ENCODE measurements at places on chromosomes 5 and 9.
A peak's percentile ranks its signal among the peaks of the same experiment; 100 is the strongest.

GRCh38 chr5:149133795-149134777 is 7.2 kb upstream of the ABLIM3 start:
- no peak for DNase-seq

GRCh38 chr9:127910613-127911205 is 6.1 kb downstream of the ST6GALNAC4 start:
- DNase-seq = no peak

GRCh38 chr9:2180704-2181103 is 165.6 kb downstream of the SMARCA2 start:
- DNase-seq = no peak

DNA sequence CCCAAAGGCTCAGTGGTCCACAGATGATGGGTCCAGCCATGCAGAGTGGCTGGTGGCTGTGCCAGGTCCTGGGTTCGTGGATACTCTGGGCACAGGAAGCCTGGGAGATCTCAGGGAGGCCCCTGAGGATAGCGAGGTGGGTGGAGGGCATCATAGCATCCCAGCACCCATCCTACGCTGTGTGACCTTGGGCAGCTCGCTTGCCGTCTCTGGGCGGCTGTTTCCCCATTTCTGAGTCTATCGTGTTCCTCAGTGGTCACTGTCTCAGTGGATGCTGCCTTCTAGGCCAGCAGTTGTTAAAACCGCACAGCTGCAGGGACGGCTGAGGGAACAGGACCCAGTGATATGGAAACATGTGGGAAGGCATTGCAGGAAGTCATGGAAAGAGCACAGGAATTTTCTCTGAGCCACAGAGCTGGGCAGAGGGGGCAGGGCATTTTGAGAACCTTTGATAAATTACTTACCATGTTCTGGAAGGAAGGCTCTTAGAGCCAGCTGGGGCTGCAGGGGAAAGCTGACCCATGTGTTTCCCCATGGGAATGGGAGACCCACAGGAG is 86.4 kb upstream of the COL5A1 start:
- no peak for DNase-seq

DNA sequence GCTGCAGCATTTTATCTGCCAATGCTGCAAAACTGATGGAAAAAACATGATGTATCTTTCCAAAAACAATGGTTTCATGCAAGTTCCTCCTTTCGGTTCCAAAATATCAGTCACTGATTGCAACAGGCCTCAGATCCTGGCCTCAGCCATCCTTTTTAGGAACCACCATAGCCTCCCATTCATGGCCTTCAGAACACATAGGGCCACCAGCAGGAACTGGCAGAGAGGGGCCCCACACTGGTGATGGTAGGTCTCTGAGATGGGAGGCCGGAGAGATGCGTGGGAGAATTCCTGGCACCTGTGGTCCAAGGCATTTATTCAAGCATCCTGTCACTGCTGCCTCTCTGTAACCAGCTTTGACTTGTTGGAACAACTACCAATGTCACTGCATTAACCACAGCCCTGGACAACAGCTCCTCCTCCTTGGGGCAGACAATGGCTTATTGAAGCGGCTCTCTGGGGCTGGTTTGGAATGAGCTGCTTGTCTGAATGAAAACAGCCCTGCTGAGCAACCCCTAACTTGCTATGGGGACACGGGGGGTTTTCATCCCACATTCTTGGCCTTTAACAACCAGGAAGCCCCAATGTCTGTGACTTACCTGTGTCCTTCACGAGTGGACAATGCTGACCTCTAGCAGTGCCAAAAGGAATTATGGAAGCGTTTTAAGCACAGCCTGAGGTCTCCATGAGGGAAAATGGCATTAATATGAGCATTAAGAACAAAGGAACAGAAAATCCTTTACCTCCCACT is 108.1 kb downstream of the LHFPL2 start:
- no peak for DNase-seq

DNA sequence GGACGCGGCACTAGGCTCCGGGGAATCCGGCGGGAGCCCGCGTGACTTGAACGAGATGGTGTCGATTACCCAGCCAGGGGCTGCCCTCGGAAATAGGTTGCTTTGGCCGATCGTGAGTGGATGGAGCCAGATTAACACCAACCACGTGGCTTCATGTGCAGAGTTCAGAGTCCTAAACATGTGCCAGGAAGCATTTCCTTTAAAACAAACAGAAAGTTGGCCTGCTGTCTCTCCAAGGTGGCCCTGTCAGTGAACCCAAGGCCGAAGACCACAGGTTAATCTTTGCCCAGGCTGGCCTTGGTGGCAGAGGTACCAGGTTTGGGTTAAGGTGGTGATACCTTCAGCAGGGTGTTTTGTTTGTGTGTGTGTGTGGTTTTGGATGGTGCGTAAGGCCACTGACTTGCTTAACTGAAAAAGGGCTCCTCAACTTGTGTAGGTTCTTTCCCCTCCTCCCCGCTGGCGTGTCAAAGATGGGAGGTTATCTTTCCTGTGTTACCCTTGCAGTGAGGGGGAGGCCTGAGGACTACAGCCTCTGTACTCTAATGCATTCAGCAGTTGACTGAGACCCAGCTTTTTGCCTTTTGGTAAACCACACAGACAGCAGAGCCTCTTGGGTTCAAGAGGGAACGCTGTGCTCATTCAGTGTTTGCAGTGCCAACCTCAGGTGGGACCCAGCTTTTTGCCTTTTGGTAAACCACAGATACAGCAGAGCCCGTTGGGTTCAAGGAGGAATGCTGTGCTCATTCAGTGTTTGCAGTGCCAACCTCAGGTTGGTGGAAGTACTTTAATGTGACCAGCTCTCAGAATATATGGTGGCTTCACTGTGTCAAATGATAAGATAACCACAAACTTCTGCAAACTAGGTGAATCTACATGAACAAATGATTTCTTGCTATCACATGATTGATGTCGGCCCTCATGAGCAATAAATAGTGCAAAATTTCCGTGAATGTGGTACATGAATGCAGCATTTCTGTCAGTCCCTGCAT is 1.4 kb downstream of the IQGAP2 start:
- DNase-seq = no peak

- DNase-seq = no peak
Observed at GRCh38 chr9:136336156-136336870, 9.0 kb downstream of the GPSM1 start.

GRCh38 chr5:88262116-88262515 is 6.5 kb downstream of the TMEM161B start:
- DNase-seq = no peak

GRCh38 chr5:137091472-137091871 is 407.7 kb downstream of the SPOCK1 start:
- DNase-seq = peak; percentile 16

DNA sequence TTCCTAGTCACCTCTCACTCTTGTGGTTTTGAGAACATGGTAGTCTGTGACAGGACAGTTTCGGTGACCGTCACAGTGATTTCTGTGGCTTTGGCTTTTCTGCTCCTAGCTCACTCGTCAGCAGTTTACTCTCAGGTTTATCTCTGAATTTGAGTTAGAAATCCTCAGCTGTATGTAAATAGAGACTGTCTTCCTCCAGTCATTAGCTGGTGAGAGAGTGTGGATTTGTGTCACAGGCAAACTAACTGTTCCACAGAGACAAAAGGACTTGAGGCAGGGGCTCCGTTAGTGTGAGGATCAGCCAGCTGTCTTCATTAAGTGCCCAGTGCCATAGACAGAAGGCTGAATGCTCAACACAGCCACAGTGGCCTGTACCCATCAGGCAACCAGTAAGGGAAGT is 131.4 kb downstream of the CD180 start:
- no peak for DNase-seq

DNA sequence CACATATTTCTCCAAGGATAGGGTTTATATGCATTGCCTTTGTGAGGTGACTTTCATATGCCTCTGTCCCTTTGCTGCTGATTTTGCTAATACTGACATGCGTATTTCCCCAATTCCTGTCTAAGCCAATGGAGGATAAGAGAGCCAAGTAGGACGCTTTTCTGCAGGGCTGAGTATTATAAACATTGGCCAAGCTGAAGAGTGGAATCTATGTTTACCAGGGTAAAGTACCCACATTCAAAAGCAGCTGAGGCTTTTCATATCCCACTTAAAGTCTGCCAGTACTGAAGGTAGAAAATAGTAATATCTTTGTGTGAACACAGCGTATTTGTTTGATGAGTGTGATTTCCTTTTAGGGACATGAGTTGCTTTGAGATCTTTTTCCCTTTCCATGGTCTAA is 128.8 kb upstream of the GPR151 start:
- no peak for DNase-seq

- DNase-seq = no peak
Observed at GRCh38 chr9:36152741-36153438, 16.3 kb upstream of the CCIN start.

DNA sequence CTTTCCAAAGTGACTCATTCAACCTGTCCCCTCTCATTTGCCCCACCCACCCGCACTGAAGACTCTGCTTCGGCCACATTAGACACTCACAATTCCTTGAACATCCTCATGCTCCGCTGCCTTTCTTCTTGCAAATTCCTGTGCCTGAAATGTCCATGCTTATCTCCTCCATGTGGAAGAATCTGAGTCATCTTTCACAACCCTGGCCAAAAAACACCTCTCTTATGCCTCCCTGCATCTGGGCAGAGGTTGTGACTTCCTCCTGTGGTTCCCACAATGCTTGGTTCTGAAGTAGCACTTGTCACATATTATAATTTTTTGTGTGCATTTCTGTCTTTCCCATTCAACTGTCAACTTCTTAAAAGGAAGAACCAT is 238.6 kb downstream of the ENC1 start:
- DNase-seq = no peak

DNA sequence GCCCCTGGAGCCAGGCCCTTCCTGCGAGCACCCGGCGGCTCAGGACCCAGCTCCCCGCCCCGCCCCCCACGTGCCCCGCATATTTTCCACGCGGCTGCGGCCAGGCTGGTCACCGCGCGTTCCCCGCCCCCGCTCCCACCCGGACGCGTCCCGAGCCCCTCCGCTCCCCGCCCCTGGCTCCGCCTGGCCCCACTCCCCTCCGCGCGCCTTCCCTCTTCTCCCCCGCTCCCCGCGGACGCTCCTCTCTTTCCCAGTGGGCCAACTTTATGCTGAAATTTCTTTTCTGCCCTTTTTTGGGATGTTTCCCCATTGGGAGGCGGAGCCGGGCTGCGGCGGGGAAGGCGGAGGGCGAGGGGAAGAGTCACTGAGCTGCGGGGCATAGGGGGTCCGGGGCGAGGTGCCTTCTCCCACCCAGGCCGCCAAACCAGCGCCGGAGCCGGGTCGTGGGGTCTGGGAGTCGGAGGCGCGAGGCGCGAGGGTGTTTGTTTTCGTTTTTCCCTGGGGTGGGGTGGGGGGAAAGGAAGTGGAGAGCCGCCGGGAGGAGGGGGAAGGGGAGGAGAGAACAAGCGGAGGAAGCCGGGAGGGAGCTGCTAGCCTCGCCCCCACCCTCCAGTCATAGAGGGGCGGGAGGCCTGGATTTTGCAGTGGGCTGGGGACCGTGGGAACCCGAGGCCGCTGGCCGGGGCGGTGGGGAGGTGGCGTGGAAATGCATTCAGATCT is 1.0 kb upstream of the TPM2 start:
- DNase-seq = peak; percentile 26

GRCh38 chr9:93168581-93168980 is 15.4 kb upstream of the WNK2 start:
- no peak for DNase-seq

GRCh38 chr9:100515578-100516494 is 42.9 kb downstream of the TMEFF1 start:
- no peak for DNase-seq

DNA sequence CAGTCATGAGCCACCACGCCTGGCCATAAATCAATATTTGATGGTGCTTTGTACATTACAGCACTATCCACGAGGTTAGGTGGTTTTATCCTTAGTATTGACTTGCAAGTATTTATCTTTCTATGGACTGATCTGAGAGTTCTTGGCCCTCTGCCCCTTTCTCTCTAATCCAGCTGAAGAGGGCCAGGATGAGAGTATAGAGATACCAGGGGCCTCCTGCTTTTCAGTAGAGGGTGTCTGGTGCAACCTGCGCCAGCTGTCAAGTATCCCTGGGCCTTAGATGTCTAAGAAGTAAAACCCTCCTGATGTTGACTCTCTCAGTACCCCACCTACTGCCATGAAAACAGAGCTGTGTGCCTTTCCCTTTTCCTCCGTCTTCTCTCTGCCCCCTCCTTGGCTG is 153.4 kb downstream of the SLIT3 start:
- no peak for DNase-seq

DNA sequence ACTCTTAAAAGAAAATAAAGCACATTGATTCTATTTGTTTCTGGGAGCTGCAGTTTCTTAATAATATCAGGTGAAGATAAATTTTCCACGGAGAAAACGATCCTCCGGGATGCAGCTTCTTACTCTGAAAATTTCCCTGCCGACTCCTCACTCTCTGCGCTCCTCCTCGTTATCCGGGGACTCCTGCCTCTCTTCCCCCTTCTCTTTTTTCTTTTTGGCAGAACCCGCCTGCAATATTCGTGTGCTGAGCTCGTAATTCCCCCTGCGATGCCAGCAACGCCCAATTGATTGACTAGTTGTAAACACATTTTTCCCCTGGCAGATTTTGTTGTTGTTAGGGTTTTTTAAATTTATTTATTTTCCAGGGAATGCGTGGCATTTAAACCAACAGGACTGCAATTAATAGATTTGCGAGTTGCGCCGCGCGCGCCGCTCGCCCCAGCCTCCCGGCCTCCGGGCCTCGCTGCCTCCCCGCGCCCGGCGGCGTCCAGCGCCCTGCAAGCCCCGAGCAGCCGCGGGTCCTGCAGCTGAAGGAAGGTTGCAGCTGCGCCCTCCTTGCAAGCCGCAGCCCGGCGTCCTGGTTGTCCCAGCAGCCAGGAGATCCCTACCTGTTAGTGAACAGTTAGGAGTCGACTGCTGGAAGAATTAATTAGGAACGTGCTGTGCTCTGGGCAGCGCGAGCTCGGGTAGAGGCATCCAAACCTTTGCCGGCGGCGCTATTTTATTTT is 2.2 kb downstream of the NTNG2 start:
- DNase-seq = no peak

DNA sequence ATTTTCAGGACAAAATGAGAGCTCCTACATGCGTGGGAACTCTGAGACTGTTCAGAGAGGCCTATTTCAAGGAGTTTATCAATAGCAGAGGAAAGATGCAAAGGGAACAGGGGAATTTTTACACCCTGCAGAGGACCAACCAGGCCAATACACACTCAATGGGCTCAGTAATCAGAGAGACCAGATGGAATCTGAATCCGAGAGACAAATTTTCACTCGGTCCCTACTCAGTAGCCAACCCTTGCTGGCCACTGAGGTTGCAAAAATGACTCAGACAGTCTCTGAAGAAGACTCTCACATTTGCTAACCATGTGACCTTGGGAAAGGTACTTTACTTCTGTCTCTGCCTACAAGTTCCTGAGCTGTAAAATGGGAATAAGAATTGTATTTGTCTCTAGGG is 479.4 kb downstream of the CDK5RAP2 start:
- DNase-seq = no peak

- DNase-seq = no peak
Observed at GRCh38 chr9:3525096-3525835, 535 bp downstream of the RFX3 start.

- DNase-seq = no peak
Observed at GRCh38 chr5:11905206-11905605, 960 bp upstream of the CTNND2 start.

DNA sequence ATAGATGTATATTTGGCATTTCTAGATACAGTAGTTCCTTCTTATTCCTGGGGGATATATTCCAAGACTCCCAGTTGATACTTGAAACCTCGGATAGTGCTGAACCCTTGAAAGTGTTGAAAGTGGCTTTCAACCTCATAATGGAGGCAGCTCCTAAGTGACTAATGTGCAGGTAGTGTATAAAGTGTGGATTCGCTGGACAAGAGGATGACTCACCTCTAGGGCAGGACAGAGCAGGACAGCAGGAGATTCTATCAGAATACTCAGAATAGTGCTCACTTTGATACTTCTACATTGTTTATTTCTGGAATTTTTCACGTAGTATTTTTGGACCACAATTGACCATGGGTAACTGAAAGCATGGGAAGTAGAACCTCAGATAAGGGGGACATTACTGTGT is 1138.9 kb upstream of the WWC1 start:
- no peak for DNase-seq
